ENCODE measurements at places on chromosomes 5 and 9.

DNA sequence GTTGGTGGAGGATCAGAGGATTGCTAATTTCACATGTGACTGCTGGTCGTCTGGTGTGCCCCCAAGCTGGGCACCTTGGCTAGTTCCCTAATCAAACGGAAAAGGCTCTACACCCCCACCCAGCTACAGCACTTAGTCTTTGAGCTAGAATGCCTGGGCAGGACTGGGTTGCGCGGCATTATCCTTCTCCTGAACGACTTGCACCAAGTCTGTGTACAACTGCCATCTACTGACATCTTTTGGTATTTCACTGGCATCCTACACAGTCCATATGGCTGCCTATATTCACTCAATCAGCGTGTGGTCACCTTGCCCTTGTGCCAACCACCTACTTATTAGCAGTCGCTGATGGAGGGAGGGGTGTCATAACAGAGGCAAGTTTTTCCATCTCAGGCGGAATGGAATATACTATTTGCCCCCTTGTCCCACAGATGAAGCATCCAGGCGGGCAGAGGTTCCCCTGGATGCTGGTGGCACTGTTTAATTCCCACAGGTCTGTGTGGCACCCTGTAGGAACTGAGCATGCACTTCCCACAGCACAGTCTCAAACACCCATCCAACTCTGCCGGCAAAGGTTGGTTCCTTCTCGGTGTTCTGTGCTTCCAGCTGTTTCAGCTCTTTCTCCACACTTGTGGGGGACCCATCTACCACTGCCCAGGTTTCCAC lies 150.1 kb downstream of the OSTF1 start:
- DNase-seq, result no peak

DNA sequence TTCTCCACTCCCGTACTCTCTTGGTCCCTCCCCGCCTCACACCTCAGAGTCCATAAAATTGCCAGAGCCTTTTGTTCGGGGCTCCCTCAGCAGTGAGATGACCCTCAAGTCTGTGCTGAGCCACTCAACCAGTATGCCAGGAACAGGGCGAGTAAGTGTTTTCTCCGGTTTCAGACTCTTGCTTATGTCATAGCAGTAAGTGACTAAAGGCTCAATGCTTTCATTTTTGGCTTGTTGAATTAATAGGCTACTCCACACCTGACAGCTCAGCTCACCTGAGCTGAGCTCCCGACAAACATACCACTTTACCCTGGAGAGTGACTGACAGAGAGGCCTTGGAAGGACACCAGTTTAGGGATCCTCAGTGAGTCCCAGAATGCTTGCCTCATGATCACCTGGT lies 30.5 kb downstream of the PCSK1 start:
- DNase-seq, result no peak

DNA sequence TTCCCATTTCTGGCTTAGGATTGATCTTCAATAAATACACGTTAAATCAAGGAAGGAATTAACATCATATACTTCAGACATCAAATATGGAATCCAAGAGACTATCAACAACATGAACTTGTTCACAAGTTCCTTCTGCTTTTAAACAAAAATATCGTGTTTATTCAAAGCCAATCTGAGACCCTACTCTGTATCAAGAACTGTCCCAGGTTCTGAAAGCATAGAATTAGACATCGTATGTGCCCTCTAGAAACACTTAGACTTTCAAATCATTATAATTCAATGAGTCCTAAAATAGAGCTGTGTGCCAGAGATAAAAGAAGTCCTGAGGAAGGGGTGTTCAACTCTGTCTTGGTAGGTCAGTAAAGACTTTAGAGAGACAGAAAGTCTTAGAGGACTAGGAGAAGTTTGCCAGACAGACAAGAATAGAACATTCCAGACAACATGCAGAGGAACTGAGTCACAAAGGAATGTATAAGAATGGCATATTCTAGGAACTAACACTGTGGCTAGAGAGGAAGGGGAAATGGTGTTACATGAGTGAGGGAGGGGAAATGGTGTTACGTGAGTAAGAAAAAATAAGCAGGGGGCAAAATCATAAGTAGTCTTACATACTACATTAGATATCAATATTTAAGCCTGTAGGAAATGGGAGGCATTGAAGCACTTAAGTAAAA lies 2.9 kb downstream of the TPD52L3 start:
- no peak for DNase-seq

GRCh38 chr9:84794981-84795637 lies 125.6 kb downstream of the NTRK2 start:
- DNase-seq, result no peak

DNA sequence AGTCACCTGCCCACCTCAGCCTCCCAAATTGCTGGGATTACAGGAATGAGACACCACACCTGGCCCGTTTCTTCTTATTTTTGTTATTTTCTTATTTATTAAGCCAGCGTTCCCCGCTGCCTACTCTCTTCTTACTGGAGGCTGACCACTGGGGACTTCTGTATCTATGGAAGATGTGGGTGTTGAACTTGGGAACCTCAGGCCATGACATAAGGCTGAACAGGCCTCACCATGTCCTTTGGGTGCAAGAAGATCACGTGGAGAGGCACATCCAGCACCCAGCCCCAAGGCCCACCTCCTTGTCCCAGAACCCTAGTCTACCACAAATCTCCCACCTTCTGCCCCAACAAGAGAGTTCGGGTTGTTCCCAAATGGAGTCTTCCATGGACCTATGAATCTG lies 59.4 kb upstream of the NEK6 start:
- no peak for DNase-seq

- DNase-seq, result no peak
Measured at GRCh38 chr9:133421615-133422542, at the start of gene ADAMTS13. Gene ADAMTS13 (plus strand): TSS chr9:133422367. CDS start chr9:133422444, 77 bp downstream.

- DNase-seq, result no peak
Measured at GRCh38 chr5:1542781-1543180, 19.0 kb upstream of the LPCAT1 start.

All from cortex of kidney (tissue), 1 donor.